ENCODE measurements at places on chromosomes 3 and 15.

DNA sequence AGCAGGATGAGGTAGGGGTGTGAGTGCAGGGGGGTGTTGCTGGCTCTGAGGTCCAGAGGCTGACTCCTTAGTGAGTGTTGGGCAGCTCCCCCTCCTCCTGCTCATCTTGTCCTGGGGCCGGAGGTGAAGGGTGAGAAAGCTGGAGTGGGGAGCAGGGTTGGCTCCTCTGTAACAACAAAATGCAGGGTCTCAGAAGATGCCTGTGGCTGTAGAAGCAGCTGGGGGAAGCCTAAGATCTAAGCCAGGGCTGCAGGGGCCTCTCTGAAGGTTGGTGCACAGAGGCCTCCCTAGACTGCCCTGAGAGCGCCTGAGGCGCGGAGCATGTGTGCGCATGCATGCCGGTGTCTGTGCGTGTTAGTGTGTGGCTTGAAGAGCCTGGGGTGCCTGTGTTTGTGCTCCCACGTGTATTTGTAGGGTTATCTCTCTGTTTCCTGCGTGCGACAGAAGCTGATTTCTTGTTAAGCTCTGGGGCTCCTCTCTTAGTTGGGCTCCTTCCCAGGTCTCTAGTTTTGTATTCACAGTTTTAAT lies 5.3 kb upstream of the HDAC11 start:
- DNase-seq = no peak

- DNase-seq = peak; percentile 24
Observed at GRCh38 chr3:20060974-20061685, 20.9 kb downstream of the KAT2B start.

- no peak for DNase-seq
Observed at GRCh38 chr3:95434491-95434890, 1371.6 kb downstream of the NSUN3 start.

GRCh38 chr3:54163441-54163840 lies 41.1 kb downstream of the CACNA2D3 start:
- DNase-seq = no peak

GRCh38 chr15:86235667-86236066 lies 156.0 kb downstream of the AGBL1 start:
- DNase-seq = no peak

GRCh38 chr3:126474498-126475412 lies 936 bp downstream of the ZXDC start:
- DNase-seq = peak; percentile 62

- DNase-seq = peak; percentile 60
Observed at GRCh38 chr3:143084856-143085731, 34.5 kb upstream of the CHST2 start.

- DNase-seq = peak; percentile 7
Observed at GRCh38 chr3:87771337-87772192, 287.2 kb downstream of the CGGBP1 start.

DNA sequence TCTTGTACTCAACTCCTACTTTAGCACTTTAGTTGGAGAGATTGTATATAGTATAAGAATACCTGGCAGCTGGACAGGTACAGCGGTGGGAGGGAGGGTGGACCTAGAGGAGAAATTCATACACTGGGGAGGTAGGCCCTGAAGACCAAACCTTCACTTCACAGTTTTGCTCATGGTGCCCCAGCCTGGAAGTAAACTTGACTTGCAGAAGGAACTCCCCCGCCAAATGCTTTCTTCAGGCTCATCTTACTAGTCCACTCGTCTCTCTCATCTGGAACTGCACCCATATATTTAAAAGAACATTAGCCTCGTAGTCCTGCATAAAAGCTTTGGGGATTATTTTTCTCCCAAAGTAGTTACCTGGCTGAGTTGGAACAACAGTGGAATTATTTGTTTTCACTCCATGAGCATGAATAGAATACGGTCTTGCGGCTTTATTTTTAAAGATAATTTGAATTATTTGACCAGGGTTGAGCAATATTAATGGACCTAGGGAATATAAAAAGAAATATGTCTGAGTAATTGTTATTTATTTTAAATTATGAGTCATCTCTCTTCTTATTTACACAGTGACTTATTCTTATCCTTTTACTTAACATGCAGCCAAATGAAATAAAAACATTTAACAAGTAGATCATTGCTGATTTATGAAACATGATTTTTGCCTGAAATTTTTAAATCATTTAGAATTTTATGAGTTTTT lies 25.5 kb upstream of the CP start:
- peak; percentile 48 for DNase-seq

DNA sequence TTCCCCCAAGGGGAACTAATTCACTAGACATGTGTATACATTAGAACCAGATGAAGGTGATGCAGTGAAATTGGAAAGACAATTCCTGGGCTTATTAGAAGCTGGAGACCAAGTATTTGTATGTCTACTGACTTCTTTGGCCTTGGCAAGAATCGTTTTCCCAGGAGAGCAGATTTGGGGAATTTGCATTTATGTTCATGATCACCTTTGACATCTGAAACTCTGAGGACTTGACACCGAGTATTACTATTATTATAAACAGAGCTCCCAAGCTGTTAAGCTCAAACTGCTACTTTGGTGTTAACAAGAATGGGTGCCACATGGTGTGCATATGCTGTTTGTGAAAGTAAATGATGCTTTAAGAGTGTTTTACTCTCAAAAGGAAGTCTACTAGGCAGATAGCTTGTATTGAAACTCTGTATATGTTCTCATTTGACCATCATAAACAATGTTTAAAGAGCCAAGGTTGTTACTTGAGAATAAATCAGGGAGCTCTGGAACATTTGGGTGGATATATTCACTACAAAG lies 519.8 kb upstream of the GOLIM4 start:
- DNase-seq = no peak

DNA sequence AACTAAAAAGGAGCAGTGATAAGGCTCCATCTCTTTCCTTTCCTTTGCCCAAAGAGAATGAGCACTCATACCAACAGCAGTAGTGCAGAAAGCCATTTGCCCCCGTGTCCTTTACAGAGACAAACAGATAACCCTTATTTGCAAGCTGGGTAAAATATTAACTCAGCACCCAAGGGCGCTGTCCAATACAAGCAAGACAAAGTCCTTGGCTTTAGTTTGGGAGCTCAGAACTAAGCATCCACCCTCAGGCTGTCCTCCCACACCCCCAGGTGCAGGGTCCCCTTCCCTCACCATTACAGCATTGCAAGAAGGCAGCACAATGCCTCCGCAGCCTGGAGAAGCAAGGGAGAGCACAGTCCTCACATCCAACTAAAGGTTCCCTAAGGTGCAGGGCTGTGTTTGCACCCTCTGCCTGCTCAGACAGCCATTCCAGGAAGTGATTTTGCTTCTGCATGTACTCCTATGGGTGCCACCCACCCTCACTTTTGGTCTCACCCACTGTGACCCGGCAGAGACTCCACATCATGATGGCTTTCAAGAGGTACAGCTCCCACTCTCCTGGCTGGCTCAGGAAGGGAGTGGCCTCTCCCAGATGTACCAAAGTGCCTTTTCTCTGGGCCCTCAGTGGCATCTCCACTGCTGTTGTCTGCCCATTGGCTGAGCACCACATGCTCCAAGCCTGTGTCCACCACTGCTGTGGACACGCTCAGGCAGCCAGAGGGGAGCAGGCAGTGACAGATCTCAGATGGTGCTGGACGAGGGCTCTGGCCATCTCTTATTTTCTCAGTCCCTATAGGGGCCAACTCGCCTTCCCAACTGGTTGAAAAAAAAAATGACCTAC lies 34.1 kb upstream of the HES1 start:
- DNase-seq = no peak

DNA sequence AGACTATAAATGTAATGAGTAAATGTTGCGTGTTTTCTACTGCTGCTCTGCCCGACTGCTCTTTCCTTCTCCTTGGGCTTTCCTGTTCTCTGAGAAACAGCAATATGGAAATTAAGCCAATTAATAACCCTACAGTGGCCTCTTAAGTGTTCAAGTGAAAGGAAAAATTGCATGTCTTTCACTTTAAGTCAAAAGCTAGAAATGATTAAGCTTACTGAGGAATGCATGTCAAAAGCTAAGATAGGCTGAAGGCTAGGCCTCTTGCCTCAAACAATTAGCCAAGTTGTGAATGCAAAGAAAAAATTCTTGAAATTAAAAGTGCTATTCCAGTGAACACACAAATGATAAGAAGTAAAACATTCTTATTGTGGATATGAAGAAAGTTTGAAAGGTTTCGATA lies 55.0 kb downstream of the ATP2C1 start:
- DNase-seq = no peak

GRCh38 chr3:16084887-16085286 lies 89.6 kb upstream of the GALNT15 start:
- peak; percentile 57 for DNase-seq

- DNase-seq = no peak
Observed at GRCh38 chr3:126530171-126531050, 6.5 kb downstream of the CHST13 start.

- DNase-seq = no peak
Observed at GRCh38 chr15:29688506-29689286, 133.6 kb downstream of the TJP1 start.

- no peak for DNase-seq
Observed at GRCh38 chr15:87707071-87707470, 549.5 kb downstream of the NTRK3 start.
